ENCODE measurements at places on chromosomes 3 and 15. TPM values are rescaled to one million over a fixed set of nuclear protein-coding genes. Genes with fewer than 3 reads are reported as not detected.

DNA sequence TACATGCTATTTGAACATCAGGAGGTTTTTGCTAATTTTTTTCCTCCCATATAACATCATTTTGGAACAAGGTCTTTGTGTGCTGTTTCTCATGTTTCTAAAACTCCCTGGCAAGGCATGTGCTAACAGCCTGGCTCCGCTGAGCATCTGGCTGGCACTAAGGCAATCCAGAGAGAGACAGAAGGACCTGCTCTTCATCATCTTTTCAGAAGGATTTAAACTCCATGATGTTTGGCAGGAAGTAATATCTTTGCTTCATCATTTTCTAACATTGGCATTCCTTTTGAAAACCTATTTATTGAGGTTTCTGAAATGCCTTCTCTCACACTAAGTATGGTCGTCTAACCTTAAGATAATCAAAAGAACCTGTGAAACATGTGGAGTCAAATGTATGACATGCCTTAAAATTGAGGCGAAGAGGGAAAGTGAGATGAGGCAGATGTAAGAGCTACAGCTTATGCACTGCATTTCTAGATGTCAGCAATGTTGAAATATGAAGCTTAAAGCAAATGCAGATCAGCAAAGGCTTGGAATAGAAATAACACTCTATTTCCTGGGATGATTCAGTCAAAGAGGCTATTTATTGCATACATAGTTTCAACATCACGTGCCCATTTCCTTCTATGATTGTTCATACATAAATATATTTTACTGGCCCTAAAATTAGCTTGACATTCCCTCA lies 592.0 kb downstream of the ZNF385D start:
- no peak for DNase-seq

DNA sequence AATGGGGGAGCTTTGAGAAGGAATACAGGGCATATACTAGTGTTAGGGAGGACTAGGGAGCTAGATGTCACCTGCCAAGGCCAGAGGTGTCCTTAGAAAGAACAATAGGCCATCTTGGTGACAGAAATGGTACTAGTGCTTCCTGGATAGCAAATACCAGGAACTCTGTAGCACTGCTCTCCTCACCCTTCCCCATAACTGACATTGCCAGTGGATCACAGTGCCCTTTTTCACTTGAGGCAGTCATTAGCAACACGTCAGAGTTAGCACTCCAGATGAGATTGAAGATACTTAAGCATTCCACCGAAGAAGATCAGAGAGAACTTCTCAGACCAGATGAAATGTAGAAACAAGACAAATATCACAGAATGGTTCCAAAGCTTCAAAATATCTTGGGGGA lies 103.1 kb upstream of the PDZRN3 start:
- DNase-seq = no peak

- no peak for DNase-seq
These were observed 21.0 kb upstream of the CTXND1 start for GRCh38 chr15:80272987-80273386.

PTPN23 gene
- polyA plus RNA-seq = 5.5 TPM

DNA sequence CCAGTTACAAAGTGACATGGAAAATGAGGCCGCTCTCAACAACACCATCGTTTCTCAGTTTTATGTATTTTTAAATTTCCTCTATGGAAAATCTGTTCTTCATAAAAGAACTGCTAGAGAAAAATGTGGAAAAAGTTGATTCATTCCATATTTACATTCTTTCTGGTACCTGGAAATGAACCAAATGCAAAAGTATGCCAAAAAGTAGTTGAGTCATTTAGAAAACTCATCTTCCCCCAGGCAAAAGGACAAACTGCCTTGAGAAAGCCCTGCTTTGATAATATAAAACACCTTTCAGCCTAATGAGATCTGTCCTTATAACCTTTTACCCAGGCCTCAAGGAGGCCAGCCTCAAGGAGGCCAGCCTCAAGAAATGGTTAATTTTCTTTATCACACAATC lies 283.0 kb upstream of the VEPH1 start:
- no peak for DNase-seq

- DNase-seq = no peak
These were observed 135.1 kb downstream of the TMCO5A start for GRCh38 chr15:38069511-38070011.

Measured in H1 (cell line).